ENCODE measurements at places on chromosomes 2 and 18.

DNA sequence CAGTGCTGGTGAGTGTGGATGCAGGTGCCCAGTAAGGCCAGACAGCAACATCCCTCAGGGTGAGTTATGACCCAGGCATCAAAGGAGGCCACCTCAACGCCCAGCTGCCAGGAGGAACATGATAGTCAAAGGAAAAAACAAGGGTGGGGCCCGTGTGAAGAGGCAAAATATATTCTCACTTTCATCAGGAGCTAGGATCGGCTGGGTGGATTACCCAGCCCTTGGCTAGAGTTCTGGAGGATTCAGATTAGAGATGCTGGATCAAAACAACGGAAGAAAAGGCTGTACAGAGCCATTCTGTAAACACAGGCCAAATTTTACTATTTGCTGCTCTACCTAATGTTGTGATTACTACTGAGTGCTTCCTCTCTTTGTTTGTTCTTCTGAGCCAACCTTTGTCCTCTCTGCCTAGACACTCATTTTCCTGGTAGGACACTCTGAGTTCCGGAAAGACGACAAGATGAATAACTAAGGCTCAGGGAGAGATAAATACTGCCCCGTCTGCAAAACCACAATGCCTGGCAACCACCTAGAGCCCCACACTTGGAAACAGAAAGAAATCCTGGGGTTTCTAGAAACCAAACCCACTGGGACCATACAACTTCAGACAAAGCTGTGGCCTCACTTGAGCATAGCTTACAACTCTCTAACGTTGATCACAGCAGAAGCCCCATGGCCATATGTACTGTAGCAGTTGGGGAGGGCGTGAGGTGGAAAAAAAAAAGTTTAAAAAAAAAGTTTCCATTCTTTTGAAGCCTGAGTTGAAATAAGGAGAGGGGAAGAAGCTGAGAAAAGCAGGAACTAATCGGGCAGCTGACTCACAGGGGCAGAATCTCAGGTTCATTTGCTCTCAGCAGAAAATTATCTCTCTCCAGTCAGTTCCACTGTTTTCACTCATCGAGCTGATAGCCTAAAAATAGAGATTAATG, 17.8 kb upstream of the PMAIP1 start:
- no peak for DNase-seq

GRCh38 chr2:192201116-192201515, 6.4 kb upstream of the TMEFF2 start:
- DNase-seq, result no peak

DNA sequence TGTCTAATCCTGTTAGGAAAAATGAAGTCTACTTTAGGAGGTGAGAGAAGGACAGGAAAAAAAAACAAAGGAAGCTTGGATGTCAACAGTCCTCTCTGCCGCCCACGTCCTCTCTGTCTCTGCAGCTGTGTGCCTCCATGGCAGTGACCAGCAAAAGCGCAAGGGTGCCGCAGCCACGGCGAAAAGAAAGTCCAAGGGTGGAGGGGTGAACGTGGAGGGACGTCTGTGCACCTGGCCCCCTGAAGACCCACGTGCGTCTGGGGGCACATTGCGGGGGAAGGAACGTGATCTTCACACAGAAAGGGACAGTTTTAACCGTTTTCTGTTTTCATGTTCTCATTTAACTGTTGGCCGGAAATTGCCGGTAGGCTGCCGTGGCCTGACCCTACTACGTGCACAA, 152.7 kb downstream of the MBP start:
- DNase-seq, result no peak

- no peak for DNase-seq
Measured at GRCh38 chr2:99698896-99699295, 209.1 kb upstream of the REV1 start.

DNA sequence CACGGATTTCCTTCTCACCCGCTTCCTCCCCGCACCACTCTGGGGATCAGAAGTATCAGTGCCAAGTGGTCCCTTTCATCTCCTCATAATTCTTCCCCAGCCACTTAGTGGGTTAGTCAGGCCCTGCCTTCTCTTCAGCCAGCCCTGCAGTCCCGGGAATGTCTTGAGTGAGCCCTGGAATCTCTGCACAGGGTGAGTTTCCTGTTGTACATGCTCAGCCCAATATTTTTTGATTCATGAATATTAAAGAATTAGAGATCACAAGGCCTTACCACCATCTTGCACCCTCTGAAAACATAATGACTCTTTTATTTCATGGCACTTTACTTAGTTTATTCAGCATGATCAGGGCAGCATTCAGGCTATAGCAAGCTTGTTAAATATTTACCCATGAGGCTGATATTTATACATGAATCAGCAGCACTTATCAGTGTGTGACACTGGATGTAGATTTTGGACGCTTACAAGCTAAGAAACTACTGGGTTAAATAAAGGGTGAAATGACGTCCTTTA, 159.4 kb upstream of the FOSL2 start:
- no peak for DNase-seq

DNA sequence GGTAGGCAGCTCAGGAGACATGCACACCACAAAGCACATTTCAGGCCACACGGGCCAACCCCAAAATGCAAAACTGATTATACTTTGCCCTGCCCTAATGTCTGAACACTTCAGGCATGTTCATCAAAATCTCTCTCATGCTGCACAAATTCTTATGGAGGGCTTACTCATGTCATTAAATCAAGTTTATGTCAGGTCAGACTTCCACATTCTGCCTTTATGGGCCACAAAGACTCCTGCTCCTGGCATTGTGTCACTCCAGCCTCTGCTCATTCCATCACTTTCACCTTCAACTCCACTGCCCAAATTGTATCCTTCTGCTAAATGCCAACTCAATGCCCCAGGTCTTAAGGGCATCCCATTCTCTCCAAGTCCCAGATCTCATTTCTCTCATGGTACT, 9.2 kb downstream of the UXS1 start:
- no peak for DNase-seq

- DNase-seq, result no peak
Measured at GRCh38 chr2:29446847-29447246, 331.6 kb downstream of the CLIP4 start.

- no peak for DNase-seq
Measured at GRCh38 chr2:172481507-172482262, 54.3 kb downstream of the ITGA6 start.

DNA sequence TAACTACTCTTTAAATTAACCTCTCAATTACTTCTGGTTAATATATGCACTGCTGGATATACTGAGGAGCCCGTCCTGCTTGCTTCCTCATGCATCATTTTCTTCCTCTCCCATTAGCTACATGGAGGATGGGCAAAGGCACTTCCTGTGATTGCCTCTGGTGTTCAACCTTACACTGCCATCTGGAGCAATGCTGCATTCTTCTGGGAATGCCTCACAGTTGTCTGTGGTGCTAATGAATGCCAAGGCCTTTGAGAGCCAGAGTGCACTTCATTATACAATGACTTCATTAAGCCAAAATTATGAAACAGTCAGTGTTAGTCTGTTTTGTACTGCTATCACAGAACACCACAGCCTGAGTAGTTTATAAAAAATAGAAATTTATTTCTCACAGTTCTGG, 134.8 kb upstream of the DOCK10 start:
- DNase-seq, result no peak

- DNase-seq, result no peak
Measured at GRCh38 chr18:14174706-14175085, 42.5 kb upstream of the ZNF519 start.

DNA sequence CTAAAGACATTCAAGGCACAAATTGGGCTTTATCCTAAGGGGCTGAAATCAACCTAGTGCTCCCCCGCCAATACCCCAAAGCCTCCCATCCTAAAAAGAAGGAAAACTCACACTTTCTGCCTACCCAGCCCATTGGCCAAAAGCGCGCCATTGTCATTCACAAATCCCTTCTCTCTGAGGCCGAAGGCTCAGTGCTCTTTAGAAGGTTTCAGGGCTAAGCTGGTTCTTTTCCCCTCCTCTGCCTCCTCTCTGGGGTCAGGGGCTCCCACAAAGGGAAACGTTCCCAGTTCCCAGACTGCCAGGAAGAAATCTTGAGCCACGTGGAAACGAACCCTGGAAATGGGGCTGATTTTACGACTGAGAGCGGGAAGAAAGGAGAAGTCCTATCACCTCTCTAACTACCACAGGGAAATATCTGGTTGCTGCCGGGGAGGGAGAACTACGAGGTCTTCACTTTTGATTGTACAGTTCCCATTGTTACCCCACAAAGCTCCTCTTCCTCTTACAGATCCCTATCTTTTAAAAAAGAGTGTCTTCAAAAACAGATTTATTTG, 1.7 kb upstream of the SKOR2 start:
- no peak for DNase-seq

- DNase-seq, result no peak
Measured at GRCh38 chr2:64992218-64992617, 3.0 kb downstream of the SLC1A4 start.

- no peak for DNase-seq
Measured at GRCh38 chr2:172273910-172274571, 153.3 kb upstream of the ITGA6 start.

GRCh38 chr2:138502255-138503086, 901 bp downstream of the SPOPL start:
- DNase-seq, result no peak

DNA sequence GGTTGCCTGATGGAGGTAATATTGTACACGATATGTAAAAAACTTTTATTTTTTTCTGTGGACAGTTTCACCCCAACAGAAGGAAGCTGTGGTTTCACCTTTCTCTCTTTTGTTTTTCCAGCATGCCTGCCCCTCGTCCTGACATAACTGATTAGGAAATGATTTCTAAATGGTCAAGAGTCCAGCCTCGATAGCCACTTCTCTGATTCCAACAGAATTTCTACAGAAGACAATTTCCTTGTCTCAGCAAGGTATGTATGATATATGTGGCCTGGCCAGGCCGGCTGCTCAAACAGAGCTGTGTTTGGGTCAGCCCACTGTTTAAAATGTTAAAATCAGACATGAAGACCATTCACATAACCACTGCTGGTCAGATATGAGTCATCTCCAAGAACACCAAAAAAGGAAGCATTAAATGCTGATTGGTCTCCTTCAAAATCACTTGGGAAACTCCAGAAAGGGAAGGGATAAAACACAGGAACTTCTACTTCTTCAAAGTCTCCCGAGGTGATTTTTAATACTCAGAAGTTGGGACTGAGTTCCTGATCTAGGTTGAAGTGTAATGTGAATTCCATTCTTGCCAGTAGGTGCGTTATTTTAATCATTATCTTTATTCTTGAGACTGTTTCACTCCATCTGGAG, 22.3 kb downstream of the ATP8B1 start:
- DNase-seq, result no peak

GRCh38 chr2:120357768-120358167, 11.8 kb downstream of the INHBB start:
- DNase-seq, result no peak

GRCh38 chr18:58402247-58402646, 226.6 kb downstream of the ALPK2 start:
- DNase-seq, result no peak

DNA sequence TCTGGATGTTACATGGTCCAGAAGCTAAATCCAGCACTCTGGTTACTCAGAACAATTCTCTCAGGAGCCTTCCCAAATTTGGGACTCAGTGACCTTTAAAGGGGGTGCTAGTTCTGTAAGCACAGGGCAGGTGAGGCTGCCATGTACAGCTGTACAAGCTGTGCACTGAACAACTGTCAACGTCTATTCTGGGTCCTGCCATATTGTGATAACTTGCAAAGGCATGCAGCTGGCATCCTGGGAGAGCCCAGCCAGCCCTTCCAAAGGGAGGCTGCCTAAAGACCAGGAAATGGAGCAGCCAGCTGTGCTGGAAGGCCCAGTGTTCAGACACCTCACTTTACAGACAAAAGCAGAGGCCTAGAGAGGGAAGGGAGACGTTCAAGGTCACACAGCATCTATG, 204.8 kb downstream of the KLHL29 start:
- no peak for DNase-seq

DNA sequence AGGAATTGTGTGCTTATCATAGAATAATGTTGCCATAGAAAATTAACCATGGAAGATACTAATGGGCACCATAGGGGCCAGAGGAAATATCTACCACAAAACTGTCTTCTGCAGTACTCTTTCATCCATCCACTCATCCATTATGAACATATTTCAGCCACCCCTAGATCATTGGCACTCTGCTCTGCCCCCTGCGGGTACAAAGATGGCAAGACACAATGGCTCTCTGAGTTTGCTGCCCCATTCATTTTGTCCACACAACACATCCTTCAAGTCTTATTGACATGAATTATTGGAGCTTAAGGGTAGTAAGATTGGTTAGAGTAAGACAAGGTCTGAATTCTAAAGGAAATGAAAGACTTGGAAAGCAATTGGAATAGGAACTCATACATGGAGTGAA, 1224.7 kb upstream of the CELF4 start:
- DNase-seq, result no peak

DNA sequence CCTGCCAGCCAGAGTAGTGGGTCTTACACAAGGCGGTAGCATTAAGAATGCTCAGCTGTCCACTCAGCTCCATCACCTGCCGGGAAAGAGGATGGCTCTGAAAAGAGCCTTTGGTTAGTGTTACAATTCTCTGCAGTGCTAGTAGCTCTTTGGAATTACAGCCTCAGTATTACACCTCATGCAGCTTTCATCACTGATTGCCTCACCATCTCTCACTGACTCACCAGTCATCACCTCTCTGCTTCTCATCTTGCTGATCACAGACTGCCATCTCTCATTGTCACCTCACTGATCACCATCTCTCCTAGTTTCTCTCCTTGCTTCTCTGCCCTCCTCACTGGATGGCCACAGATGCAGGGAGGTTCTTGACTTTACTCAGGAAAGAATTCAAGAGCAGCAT, 573.5 kb upstream of the SETBP1 start:
- DNase-seq, result no peak

DNA sequence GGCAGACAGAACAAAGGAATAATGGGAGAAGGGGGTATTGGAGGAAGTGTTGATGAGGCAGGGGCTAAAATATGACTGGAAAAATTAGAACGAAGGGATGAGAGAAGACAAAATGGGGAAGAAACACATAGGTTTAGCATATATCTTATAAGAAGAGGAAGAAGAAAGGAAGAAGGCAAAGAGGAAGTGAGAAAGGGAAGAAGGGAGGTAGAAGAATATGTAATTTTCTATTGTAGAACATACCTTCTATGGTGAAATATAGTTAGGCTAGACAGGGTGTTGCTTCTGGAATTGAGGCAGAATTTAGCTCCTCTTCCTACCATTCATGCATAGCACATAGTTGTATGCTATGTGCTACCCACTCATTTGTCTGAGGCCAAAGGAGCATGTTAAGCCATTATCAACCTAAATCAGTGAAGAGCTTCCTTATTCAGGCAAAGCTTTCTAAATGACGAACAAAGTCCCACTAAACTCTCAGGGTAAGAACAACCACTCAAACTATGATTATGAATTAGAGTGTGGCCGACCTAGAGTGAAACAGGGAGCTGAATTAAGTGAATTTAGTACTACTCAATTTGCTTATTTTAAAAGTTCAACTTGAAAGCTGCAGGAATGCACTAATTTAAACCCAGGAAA, 180.9 kb upstream of the GALNT5 start:
- no peak for DNase-seq
